Endothelial cell (in vitro differentiated cells): ENCODE measurements at places on chromosomes 6 and 20.

- peak; percentile 8 for DNase-seq
Observed at GRCh38 chr6:28490205-28490890, 25.2 kb downstream of the GPX6 start.

- no peak for DNase-seq
Observed at GRCh38 chr6:1553562-1554083, 56.1 kb upstream of the FOXC1 start.

GRCh38 chr6:39310542-39310941 lies 3.7 kb downstream of the KCNK17 start:
- no peak for DNase-seq

DNA sequence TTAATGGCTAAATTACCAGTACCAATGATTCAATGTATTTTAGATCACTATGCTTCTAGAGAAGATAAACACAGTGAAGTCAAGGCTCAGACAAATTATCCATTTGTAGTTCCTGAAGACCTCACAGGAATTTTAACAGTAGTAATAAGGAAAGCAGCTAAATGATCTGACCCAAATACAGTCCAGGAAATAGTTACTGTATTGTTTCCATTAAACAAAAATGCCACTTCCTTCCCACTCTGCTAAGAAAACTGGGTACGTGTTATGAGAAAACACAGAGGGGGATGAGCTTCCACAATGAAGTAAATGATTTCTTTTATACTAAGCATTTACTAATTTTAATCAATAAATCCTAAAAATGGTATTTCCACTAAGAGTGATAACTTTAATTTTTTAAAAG lies 127.9 kb downstream of the CDK19 start:
- no peak for DNase-seq

DNA sequence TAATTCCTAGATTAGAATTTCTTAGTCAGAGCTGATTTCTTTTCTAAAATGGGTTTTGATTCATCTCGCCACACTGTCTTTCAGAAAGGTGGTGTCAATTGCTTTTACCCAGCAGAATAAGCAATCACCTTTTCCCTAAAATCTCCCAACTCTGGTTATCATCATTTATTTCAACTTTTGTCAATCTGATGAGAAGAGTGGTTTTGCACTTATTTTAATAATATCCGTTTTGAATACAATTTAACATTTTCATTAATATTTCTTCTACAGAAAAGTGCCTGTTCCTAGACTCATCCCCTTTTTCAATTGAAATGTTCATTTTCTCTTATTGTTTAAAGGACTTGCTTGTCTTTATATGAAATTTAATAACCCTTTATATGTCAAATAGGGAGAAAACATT lies 8.2 kb upstream of the NCR2 start:
- DNase-seq: no peak

GRCh38 chr6:125811259-125811658 lies 20.5 kb downstream of the NCOA7 start:
- no peak for DNase-seq

- no peak for DNase-seq
Observed at GRCh38 chr20:58421497-58421850, 32.4 kb downstream of the VAPB start.

GRCh38 chr6:25899580-25900408 lies 25.8 kb upstream of the SLC17A3 start:
- no peak for DNase-seq

- DNase-seq: no peak
Observed at GRCh38 chr20:24776755-24777271, 172.3 kb upstream of the CST7 start.

DNA sequence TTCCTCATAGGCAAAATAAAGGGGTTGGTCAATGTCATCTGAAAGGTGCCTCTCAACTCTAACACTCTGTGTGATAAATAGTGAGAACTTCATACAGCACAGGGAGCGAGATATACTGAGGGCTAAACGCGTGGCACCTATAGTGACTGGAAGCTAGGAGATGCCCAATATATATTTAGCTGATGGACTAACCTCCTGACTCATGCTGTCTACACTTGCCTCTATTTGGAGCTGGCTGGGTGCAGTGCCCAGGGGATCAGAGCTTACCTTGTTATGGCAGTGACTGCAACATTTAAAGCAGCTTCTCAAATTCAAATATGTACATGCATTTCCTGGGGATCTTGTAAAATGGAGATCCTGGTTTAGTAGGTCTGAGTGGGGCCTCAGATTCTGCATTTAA lies 111.6 kb upstream of the PLN start:
- no peak for DNase-seq

DNA sequence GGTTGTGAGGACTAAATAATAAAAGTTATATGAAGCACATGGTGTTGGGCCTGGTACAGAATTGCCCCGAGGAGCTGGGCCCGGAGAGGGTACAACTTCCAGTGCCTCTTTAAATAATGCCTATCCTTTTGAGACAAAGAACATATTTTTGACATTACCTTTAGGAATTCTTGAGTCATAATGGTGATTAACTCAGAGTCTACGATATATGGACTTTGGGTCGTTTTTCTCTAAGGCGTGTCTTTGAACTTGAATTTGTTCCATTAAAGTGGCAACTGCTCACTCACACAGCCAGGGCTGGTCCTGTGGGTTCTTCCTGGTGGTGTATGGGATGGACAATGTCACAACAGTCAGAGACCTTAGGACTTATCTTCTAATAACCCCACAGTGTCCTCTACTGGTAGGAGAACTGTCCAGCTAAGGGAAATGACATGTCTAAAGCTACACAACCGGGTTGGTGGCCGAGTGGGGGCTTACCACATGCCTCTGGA lies 106.5 kb downstream of the CDC5L start:
- no peak for DNase-seq

DNA sequence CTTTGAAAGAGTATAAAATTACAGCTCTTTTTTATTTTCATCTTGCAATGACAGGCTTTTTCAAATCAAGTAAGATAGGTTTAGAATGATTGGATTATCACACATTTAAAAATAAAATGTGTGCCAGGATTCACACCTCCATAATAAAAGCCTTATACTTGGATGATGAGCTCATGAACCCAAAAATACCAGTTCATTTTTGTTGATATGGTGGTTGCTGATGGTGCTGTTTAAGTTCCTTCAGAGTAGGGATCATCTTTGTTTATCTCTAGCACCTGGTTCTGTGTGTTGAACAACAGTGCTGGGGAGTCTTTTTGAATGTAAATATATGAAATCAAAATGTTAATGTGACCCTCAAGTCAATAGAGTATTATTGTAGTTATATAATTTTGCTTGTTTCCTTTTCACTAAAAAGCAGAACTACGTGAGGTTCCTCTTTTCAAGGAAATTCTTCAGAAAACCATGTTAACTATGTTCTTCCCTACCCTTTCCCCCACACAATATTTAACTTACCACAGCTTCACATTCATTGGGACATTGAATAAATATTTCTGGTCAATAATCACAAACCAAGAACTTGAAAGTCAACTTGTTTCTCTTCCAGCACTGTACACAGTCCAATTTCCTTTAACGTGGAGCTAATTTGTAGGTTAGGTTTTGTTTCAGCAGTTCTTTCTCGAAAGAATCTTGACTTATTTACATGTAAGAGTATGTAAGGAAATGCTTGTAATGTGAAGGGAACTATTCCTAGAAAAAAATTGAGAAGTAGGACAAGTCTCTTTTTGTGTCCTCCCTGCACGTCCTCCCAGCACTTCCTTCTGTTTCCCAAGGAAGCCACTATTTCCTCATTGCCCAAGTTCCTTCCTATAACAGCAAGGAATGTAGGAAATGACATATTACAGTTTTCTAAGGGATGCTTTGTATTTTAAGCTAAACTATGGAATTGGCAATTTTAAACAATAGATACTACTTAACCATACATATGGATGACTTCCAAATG lies 945.9 kb upstream of the CITED2 start:
- DNase-seq: peak; percentile 13

GRCh38 chr6:22028403-22029090 lies 268.3 kb downstream of the PRL start:
- DNase-seq: no peak

DNA sequence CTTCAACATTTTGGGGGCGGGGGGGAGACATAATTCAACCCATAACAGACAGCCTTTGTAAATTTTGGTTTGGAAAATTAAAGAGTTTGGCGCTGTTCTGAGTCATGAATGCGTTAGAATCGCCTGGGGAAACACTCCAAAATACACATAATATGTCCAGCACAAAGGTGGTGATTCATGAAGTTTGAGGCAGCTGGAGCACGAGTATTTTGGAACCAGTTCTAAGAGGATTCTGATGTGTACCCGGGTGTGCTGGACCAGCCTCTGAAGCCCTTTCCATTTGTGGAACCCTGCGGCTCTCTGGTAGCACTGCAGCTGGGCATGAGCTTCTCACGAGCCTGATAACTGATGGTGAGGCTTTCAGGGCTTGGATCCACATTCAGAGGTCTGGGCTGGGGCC lies 4.7 kb downstream of the GMPR start:
- no peak for DNase-seq

DNA sequence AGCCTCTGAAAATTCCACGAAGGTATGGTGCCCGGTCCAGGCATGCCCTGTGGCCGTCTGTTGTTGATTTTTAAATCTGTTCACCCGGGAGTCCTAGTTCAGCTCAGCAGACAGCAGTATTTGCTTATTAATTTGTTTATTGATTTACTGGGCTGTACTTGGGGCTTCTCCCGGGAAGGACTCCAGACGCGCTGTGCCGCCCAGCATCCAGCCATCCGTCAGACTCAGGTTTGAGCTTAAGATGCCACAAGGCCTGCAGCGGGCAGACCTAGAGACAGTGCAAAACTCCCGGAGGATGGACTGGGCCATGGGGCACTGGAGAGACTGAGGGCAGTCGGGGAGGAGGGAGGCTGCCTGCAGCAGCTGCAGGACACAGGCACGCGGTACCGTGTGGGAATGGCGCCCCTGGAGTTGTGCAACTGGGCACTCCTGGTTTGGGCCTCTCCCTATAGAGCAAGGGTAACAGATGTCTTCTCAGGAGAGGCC lies 17.3 kb upstream of the CCDC167 start:
- no peak for DNase-seq

DNA sequence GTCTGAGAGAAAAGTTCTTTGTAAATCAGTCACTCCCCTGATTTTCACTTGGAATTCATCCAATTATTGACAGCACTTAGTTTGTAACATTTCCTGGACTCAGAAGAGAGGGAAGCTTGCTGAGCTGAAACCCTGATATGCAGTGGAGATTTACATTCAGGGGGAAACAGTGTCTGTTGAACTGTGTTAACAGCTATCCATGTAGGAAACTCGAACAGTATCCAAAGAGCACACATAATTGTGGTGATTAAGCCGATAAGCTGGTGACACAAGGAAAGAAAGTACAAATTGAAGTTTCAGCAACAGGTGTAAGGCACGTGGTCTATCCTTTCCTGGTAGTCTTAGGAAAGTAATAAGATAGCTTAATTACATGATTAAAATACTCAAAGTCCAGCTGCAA lies 78.1 kb upstream of the FLRT3 start:
- no peak for DNase-seq

GRCh38 chr6:129704708-129705107 lies 5.3 kb downstream of the ARHGAP18 start:
- no peak for DNase-seq

DNA sequence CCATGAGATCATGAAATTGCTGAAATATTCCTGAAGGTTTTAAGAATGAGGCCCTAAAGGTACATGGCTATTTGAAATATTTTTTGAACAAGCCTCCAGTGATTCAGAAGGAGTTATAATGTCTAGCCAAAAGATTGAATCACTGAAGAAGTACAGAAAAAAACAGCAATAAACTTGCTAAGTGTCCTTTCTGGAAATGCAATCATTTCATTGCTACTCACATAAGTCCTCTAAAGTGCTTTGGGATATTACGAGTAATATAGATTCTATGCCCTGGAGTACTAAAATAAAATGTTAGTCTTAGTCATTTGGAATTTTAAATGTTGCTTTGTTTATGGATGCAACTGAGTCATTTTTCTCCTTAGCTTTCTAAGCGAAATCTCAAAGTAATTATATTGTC lies 32.7 kb downstream of the CENPW start:
- DNase-seq: no peak

DNA sequence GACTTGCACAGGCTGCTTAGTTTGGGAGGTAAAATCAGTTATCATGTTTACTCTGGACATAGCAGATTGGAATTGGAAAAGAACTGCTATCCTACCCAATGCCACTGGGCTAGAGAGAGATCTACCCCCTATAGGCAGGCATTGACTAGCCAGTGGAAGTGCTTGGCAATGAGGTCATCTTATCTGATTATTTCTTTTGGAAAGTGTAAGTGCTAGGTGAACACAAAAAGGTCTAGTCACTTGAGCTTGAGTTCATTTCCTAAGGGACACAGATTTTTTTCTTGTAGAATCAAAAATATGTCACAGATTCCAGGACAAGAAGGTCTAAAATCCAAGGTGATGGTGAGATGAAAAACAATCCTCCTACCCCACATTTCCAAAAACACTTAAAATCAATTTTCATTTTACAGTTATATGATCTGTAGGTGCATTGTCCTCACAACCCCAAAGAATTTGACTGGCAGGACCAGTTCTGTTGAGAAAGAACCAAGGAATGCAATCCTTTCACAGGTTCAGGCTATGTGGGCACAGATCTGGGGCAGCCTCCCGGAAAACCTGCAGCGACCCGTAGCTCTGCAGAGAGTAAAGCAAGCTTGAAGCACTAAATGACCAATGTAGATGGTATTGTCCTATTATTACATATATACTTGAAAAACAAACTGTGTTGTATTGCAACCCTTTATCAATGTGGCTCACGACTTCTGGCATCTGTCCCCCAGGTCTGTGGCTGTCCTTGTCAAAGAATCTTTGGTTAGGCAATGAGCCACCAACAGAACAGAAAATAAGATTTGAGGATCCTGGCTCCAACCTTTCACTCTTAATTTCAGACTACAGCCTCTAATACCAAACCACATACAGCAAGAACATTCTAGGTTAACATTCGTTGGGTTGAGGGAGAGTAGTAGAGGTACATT lies 67.3 kb upstream of the ADTRP start:
- no peak for DNase-seq

GRCh38 chr6:42520786-42521607 lies 42.8 kb upstream of the UBR2 start:
- DNase-seq: no peak

GRCh38 chr20:40319741-40320516 lies 369.1 kb downstream of the MAFB start:
- DNase-seq: no peak

DNA sequence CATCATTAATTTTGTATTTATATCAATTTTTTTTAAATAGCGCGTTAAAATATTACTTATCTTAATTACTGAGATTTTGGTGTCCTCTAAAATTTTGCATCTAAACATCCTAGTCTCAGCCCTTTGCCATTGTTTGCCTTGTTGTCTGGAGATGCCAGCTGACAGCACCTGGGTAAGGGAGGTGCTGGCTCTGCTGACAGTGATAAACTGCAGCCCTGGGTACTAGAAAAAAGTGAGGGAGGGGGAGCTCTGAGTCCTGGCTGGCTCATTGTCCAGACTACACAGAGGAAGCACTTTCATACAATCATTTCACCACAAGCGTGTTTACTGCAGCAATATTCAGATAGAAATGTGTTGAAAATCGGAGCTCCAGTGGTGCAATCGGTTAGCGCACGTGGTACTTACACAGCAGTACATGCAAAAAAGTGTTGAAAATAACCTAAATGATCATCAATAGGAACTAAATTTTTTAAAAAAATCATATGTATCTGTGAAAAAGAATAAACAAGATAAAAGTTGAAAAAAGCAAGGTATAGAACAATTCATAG lies 18.5 kb upstream of the UBR2 start:
- DNase-seq: no peak

GRCh38 chr6:110488606-110489190 lies 12.3 kb upstream of the SLC22A16 start:
- DNase-seq: no peak
